ENCODE measurements at places on chromosomes 12 and 14.

GRCh38 chr14:106269029-106269428, 742.6 kb downstream of the TMEM121 start:
- DNase-seq: no peak

DNA sequence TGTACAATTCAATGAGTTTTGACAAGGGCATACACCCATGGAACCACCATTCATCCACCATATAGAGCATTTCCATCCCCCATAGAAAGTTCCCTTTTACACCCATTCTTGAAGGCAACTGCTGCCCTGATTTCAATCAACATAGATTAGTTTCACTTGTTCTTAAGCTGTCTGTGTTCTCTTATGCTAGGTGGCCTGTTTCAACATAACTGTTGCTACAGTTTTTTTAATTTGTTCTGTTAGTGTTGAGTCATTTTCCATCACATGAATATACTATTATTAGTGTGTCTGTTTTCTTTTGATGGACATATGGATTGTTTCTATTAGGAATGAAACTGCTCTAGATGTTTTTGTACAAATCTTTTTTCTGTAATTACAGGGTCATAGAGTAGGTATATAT, 123.4 kb downstream of the PTPRQ start:
- DNase-seq: no peak

GRCh38 chr12:41288142-41288811, 100.2 kb downstream of the PDZRN4 start:
- DNase-seq: peak; percentile 31

DNA sequence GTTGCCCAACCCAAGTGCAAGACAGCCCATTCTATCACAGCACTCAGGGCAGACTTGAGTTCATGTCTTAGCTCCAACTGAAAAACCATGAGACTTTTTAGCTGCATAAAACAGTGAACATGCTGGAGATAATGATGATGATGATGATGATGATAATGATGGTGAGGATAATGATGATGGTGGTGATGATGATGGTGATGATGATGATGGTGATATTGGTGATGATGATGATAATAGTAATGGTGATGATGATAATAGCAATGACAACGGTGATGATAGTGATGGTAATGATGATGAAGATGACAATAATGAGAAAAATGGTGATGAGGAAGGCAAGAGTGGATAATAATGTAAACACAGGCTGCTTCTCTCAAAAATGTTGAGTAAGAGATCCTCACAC, 576.2 kb downstream of the BCL11B start:
- DNase-seq: no peak

- DNase-seq: no peak
These were observed 20.4 kb upstream of the PLEKHH1 start for GRCh38 chr14:67512463-67513310.

GRCh38 chr14:94485944-94486841, 10.2 kb upstream of the SERPINA9 start:
- DNase-seq: no peak

- DNase-seq: no peak
These were observed 270.9 kb upstream of the NPAS3 start for GRCh38 chr14:32667791-32668190.

GRCh38 chr12:55736780-55737580, 5.9 kb upstream of the GDF11 start:
- no peak for DNase-seq

DNA sequence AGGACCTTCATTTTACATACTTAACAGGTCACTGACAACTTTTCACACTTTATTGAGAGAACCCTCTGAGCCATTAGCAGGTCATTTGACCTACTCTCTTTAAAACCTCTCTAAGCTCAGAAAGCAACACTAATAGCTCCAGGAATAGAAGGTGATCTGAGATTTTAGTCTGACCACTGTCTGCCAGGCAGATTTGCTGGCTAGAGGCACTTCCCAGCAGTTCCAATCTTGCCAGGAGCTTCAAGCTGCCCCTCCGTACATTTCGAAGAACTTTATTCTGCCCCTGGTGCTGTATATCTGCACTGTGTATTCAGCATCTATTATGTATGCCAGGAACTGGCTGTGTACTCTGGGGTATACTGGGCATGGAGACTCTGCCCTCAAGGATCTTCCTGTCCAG, 56.3 kb downstream of the GPHB5 start:
- DNase-seq: no peak

DNA sequence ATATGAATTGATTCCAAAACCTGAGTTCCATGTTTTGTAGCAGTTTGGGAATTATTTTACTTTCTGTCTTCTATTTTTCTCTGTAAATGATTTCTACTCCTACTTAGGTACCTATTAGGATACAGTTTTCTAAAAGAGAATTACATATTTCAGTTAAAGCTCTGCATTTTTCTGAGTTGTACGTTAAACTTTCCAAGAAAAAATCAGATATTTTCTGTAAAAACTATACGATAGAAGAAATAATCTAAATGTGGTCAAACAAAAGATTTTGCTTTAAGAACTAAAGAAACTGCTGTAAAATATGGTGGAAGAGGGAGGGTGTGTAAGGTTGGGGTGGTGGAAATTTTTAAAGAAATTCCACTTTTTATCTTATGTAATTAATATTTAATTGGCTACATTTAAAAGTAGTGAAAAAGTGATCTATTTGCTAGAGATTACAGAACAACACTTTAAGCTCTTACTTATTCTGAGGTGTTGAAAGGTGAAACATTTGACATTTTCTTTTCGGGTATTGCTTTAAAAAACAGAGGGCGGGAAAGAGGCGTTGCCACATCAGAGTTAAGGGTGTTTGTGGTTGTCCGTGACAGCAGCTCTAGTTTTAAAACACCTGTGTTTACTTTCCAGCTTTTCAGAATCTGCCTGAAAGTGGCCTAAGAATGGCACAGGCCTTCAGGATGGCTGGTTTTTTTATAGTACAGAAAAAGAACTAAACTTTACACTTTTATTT, 187.3 kb downstream of the MIPOL1 start:
- DNase-seq: peak; percentile 90

GRCh38 chr14:62001963-62002362, 239.7 kb downstream of the SNAPC1 start:
- no peak for DNase-seq

DNA sequence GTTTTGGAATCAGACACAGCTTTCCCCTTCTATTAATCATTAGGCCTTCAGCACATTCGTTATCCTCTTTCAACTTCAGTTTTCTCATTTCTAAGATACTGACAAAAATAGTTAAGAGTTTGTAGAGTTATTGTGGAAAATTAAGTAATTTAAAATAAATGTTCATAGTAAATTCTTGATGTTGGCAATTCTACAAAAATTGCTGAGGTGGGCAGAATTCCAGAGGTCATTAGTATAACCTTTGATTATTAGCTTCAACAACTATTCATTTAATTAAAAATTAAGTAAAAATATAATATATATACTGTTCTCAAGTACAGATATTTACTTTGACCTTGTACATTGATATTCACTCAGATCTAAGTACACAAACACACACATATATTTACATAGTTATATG, 58.5 kb downstream of the DIO2 start:
- no peak for DNase-seq

DNA sequence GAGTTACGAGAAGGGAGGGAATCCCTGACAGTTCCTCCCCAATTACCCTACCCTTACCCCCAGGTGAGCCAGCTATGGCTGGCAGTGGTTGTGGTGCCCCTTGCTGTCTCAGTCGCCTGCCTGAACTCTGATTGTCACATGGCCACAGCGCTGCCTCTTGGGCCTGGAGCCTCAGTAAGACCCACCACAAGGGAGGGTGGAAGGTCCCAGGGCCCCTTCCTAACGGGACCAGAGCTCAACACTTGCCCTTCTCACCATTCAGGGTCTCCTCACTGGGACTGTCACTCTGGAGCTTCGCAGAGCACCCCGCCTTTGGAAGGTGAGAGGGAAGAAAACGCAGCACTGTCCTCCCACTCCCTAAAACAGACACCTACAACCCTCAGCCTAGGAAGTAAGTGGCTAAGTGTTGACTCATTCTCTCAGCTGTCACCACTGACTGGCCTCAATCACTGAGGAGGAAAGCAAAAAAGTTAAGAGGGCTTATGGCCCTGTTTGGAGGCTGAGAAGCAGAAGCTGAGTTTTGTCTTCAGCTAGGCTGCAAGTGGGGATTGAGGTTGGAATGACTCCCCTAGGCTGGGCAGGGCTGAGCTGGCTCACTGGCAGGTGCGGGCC, 1.0 kb downstream of the TMEM253 start:
- no peak for DNase-seq
